NCI-H1105 treated with DMSO at 0.1 percent for 48 hours (cell line): ENCODE measurements at places on chromosomes 7 and 10.

DNA sequence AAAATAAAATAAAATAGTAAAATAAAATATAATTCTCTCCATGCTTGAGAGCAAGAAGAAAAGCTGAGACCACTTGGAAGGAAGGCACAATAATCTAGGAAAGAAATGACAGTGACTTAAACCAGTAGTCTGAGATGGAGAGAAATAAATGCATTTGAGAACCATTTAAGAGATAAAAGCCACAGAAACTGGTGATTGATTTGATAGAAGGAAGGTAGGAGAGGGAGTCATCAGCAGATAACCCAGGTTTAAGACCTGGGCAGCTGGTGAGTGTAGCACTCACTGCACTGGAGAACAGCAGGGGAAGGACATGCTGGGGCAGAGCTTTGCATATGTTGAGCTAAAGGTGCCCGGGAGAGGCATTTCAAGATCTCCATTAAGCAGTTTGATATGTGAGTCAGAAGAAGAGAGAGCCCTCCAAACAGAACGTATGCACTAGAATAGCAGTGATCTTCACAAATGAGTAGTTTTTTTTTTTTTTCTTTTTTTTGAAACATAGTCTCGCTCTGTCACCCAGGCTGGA is 268.0 kb downstream of the DYNC1I1 start:
- no peak for DNase-seq

- DNase-seq, result no peak
Observed at GRCh38 chr10:132036153-132036886, 29.4 kb upstream of the JAKMIP3 start.

DNA sequence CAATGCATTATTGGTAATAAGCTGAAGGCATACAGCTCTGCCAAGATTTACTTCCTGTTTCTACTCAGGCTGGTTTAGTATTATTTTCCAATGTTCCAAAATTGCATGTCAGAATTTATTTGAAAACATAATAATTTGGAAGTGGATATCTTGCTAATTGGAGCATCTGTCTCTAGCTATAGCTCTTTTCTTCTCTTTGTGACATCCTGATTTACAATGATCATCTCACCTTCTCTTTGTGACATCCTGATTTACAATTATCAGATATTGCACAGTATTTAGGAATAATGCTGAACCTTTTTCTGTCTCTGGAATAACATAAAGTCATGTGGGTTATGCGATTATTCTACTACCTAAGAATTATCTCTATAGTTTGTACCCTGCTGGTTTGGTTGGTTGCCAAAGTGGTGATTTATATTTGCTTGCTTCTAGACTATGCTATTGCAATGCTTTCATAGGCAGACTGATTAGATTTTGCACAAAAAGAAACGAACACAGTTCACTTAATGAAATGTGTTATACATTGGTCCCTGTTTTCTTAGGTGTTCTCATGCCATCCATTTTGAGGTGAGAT is 44.3 kb upstream of the CABCOCO1 start:
- no peak for DNase-seq

DNA sequence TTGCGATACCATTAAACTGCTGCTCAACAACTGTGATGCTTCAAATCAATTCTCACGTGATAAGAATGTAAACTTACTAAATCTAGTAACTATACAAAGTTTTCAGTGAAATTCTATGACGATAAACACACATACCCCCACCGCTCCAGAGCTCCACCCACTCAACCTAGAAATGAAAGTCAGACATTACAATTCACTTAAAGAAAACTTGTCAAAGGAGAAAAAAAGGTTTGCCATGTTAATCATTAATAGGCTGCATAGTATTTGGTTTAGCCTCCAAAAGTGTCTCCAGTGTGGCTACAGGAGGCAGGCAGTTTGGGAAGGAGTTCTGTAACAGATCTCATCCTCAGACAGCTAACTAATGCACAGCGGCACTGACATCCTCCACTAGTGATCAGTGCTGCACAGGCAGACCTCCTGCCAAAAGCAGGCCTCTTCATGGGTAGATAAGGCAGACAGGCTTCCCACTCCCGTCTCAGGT is 3.1 kb downstream of the HERPUD2 start:
- no peak for DNase-seq

DNA sequence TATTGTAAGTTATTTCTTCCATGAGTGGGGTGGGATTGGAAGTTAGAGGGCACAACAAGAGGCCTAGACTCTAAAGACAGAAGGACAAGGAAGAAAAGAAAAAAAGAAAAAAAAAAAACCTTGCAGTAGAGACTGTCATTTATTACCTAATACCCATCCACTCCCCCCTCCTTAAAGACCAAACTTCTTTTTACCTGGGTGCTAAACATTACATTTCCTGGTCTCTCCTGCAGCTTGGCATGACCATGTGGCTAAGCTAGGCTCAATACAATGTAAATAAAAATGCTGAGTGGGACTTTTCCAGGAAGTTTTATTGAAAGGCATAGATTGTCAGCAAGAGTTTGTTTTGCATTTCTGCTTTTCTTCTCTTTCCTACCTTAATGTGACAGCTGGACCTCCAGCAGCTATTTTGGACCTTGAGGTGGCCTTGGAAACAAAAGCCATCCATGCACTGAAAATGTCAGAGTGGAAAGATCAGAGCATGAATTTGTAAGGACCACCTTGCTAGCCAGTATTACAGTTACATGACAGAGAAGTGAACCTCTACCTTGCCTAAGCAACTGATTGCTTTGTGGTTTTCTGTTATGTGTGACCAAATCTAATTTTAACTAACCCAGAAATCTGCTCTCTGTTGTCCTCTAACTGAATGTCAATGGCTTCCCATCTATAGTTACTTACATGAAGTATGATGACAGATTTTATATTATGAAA is 81.3 kb upstream of the SFMBT2 start:
- DNase-seq, result no peak

- DNase-seq, result no peak
Observed at GRCh38 chr7:24991353-24991752, 11.4 kb upstream of the OSBPL3 start.

- no peak for DNase-seq
Observed at GRCh38 chr7:20299647-20300312, 30.9 kb upstream of the ITGB8 start.

GRCh38 chr7:51226063-51226755 is 90.4 kb downstream of the COBL start:
- DNase-seq, result no peak

GRCh38 chr10:71068861-71069271 is 143.5 kb upstream of the UNC5B start:
- DNase-seq, result no peak

- no peak for DNase-seq
Observed at GRCh38 chr7:114660753-114661152, 246.1 kb downstream of the FOXP2 start.

GRCh38 chr10:114782666-114783065 is 38.9 kb upstream of the FHIP2A start:
- DNase-seq, result no peak

DNA sequence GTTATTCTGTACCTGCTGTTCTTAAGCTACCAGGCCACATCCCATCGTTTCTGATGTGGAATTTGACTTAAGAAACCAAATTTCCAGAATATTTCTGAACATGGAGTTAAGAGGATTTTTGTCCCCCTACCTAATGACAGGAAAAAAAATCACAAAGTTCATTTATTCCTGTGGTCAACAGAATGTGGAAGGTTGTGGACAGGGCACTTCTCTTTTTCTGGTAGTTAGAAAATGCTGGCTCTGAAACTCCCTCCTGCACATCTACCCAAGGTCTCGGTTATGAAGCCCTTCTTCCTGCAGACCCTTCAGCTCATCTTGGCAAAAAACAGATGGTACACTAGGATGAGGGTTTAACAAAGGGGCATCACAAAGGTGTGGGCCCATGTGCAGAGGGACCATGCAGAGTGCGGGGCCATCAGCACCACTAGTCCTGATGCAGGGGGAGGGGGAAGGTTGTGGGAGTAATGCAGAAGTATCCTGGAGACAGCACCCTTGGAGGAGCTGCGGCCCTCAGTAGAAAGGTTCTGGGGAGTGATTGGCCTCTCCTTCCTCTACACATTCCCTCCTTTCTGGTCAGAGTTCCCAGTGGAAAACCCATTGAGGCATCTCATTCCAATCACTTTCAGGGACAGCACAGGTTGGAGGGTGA is 9.8 kb downstream of the ALOX5 start:
- no peak for DNase-seq

GRCh38 chr7:149544028-149544427 is 46.4 kb upstream of the ZNF746 start:
- DNase-seq, result no peak

DNA sequence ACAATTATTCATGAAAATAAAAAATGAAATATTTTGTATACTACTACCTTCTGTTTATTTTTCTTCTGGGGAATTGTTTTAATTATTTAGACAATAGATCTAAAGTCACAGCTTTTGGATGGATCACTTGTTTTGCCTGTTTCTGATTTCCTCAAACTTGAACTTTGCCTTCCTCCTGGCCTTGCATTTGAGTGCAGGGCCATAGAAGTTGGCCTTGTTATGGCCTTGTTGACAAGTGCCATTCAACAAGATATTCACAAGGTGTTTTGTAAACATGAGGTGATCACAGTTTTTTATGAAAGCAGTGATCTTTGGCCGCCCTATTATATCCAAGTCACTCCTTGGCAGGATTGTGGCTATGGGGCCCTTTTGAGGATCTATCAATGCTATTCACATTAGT is 4.6 kb downstream of the ZNF22 start:
- DNase-seq, result no peak

GRCh38 chr10:102796407-102797176 is 40.6 kb downstream of the CYP17A1 start:
- DNase-seq, result no peak
